Liver (tissue), 10 donors: ENCODE measurements at places on chromosomes 1 and 21.

DNA sequence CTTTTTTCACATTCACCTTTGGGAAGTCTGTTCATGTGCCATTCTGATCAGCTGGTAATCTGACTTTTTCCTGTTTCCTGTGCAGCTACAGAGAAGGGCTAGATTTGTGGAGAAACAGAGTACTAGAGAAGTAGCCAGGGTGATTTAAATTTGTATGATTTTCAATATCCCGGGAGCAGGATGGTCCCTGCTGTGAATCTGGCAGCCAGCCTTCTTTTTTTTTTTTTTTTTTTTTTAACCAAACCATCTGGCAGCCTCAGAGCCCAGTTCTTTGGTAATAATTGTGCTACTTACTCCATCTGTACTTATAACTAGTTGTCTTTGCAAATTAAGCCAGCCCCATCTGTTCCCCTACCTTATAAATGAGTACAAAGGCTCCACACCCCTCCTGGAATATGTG lies 248.6 kb upstream of the DEPDC1 start:
- no peak for DNase-seq

- no peak for DNase-seq
Measured at GRCh38 chr1:1889847-1890505, 911 bp downstream of the GNB1 start.

GRCh38 chr1:200182701-200183100 lies 155.2 kb downstream of the NR5A2 start:
- DNase-seq: no peak

- DNase-seq: no peak
Measured at GRCh38 chr1:168507231-168507630, 36.6 kb downstream of the XCL2 start.

DNA sequence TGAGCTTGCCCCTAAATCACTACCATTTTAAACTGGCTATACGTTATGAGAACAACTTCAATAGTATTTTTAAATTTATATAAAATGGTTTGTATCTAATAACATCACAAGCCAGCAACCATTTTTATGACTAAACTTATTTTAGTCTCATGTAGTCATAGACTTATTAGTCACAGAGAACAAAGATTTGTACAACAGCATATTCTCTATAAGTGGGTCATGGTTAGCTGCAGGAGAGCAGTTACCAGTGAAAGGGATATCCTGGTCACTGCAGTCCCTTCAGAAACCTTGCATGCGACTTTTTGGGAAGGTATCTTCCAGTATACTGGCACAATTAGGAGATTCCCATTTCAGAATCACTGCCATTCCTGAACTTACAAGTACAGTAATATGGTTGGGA lies 90.0 kb downstream of the HFM1 start:
- DNase-seq: no peak

DNA sequence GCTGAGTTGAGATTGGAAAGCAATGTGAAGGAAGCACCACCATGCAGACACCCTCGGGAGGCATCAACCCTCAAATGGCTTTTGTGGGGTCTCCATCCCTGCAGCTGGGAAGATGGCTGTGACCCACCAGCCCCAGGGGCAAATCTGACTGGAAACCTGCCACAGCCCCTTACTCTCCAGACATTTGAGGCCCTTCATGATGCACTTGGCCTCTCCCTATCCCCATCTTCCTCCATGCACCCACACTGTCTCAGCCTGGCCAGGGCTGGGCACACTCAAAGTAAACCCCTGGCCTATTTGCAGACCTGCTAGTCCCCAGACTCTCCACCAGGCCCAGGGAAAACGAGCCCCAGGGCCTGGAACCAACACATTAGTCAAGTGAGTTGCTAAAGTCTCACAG lies 205.2 kb downstream of the MATN1 start:
- DNase-seq: no peak

DNA sequence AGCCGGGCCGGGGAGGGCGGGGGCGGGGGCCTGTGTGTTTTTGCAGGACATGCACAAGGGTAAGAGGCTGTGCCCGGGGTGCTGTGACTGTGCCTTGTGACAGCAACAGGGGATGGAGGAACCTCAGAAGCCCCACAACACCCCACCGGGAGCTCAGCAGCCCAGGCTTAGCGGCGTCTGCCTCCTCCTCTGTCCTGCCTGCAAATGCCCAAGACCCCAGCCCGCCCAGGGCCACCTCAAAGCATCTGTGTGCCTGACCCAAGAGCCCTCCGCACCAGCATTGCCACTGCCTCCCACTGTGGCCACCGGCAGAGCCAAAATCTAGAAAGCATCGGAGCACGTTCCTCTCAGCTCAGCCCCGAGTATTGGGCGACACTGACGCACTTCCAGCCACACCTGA lies 2.7 kb upstream of the ACTRT2 start:
- no peak for DNase-seq

DNA sequence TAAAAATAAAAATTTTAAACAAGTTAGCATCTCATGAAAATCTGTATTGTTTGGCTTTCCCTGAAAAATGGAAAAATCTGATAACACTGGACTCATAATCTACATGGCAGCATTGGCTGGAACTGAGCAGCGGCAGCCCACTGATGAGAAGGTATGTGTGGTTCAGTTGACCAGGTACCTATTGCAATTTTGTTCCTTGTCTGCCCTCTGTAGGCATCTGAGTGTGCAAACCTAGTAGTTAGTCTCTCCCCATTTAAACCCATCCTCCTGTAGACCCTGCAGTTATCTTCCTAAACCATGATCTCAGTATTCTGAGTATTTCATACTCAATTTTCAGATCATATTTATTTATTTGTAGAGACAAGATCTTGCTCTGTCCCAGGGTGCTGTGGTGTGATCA lies 59.4 kb upstream of the SERBP1 start:
- DNase-seq: no peak

DNA sequence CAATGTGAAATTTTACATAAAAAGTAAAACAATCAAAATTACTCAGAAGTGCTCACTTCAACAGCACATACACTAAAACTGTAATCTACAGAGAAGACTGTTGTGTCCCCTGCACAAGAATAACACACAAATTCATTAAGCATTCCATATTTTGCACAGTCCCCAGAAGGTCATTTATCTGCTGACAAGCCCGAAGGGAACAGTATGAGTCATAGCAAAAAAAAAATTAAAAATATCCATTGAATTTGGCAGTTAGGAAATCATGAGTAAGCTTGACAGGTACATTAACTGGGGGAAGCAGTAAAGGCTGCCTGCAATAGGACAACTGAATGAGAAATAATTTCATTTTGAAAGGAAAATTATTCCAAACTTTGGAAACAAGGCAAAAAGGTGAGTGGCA lies 3.3 kb upstream of the CACYBP start:
- DNase-seq: no peak

DNA sequence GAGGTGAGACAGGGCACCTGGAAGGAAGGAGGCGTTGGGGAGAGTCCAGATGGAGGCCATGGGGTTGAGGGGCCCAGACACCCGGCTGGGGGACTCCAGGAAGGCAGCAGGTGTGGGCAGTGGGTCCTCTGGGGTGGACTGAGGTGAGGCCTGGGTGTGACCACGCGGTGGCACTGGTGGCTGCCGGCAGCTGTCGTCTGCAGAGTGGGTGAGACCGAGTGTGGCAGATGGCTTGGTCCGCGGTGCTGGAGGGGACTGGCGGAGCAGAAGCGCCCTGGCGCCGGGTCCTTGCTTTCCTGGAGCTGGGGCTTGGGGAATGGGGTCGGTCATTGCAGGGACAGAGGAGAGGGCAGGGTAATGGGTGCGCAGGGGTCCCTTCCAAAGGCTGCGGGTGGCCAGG lies 12.5 kb downstream of the AGRN start:
- DNase-seq: no peak

DNA sequence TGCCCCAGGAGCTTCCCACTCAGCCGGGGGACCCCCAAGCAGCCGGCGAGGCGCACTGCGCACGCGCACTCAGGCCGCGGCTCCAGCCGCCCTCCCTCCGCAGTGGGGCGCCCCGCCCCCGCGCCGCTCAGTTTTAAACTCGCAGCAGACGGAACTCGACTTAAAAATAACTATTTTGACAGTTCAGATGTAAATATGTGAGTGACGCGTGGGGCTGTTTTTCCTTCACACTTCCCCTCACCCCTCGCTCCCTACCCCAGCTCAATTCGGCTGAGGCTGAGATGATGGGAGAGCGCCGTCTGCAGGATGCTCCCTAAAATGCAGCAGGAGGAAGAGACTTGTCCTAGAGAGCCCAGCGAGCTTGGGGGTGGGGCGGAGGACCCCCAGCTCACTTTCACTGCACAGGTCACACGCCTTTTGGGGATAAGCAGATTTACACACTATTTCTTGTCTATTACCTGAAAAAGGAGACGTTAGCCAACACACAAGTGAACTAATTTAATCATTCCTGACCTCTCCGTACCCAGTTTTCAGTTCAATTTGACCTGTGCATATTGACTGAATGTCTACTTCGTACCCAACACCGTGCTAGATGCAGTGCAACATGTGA lies 8.9 kb upstream of the LEMD1 start:
- peak; percentile 57 for DNase-seq

- no peak for DNase-seq
Measured at GRCh38 chr1:10195570-10195969, 14.8 kb upstream of the KIF1B start.

- no peak for DNase-seq
Measured at GRCh38 chr1:168373869-168374268, 93.2 kb downstream of the TBX19 start.

DNA sequence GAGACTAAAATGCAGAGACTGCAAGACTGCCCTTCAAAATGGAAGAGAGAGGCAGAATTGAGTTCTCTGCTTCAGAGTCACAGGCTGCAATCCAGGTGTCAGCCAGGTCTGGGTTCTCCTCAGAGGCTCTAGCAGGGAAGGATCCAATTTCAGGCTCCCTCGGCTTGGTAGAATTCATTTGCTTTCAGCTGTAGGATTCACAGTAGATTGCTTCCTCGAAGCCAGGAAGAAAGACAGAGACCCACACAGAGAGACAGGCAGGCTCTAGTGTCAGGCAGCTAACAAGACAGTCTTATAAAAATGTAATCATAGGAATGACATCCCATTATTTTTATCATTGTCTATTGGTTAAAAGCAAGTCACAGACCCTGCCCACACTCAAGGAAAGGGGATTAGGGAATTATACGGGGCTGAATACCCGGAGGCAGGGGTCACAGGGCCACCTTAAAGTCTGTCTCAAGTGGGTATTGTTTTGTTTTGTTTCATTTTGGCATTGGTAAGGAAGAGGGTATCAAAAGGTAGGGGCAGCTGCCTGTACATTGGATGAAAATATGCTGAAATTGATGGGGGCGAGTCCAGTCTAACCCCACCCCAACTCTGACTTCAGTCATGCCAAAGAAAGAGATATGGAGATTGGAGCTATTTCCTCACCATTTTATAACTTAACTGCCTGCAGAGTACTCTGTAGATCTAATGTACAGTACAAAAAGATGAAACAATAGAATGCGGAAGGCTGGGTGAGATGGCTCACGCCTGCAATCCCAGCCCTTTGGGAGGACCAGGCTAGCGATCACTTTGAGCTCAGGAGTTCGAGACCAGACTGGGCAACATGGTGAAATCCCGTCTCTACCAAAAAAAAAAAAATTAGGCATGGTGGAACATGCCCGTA lies 9.5 kb upstream of the TBCE start:
- no peak for DNase-seq

GRCh38 chr1:15731735-15732685 lies 4.0 kb upstream of the SLC25A34 start:
- DNase-seq: no peak

GRCh38 chr1:117416004-117416403 lies 48.8 kb downstream of the MAN1A2 start:
- no peak for DNase-seq

- no peak for DNase-seq
Measured at GRCh38 chr1:244354810-244355278, 96.9 kb downstream of the ADSS2 start.

- no peak for DNase-seq
Measured at GRCh38 chr21:31592963-31593560, 66.4 kb upstream of the SOD1 start.

DNA sequence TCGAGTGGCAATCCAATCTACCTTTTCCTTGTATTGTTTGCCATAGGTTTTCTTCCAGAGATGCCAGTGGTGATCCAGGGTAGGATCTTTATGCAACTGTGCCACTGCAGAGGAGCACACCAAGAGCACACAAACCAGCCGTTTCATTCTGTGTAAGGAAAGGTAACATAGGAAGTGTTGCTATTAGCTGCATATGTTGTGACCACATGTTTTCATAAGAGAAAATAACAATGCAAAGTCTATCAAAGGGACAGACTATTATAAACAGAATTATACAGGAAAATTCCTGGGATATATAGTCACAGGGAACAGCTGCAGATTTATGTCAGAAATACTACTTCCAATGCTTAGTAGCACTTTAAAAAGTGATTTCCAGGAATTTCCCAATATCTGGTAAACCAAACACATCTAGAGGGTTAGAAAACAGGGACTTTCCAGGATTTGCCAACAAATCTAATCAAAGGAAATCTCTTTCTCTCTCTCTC lies 919 bp downstream of the CTSS start:
- DNase-seq: no peak

DNA sequence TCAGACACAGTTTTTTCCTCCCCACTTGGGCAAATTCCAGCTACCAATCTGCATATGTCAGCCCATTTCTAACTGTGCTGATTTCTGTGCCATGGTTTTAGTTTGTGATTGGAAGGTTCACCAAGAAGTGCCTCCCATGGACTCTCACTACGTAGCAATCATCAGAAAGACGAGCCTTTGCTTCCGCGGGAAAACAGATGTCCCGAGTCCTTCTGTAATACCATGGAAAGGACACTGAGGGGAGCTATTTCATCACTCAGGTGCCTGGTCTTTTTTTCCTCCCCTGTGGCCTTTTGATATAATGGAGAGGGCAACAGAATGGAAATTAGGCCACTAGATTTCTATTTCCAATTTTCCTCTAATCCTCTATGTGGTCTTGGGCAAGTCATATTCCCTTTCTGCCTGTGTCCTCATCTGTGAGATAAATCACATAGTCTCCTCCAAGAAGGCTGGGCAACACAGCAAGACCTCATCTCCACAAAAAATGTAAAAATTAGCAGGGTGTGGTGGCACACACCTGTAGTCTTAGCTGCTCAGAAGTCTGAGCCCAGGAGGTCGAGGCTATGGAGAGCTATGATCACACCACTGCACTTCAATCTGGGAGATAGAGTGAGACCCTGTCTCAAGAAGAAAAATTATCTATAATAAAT lies 24.8 kb downstream of the LEMD1 start:
- DNase-seq: no peak

DNA sequence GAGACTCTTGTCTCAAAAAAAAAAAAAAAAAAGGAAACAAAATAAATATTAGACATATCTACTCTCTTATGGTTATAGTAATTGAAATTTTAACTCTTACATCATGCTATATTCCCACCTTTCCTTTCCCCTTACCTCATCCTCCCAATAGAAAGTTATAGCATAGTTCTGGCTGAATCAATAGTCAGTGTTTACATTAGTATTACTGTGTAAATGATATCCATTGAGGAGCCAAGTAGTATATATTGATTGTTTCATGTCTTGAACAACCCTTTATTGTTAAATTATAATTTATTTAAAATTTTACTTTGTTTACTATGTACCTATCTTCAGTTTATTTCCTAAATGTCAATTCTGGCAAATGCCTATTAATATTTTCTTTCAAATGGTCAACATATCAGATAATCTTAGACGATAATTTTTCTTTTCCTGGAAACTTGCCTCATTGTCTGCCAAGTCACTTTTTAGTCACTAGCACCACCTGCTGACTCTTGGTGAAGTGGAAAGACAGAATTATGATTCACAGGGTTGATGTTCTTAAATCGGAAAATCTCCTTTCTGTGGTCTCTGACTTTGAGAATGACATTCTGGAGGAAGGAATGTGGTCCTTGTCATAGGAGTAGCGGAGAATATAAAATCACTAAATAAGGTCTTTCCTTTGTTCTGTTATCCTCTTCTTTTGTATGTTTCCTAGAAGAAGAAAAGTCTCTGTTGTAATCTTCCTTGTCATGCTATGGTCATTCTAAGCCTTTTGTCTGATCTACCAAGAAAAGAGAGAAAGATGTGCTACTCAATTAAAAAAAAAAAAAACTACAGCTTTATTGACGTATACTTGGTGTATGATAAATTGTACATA lies 8.6 kb downstream of the HJV start:
- DNase-seq: no peak
